EH (cell line): ENCODE measurements at places on chromosomes 12 and 14.

- DNase-seq = peak; percentile 38
Observed at GRCh38 chr12:26595806-26596205, 237.2 kb downstream of the ITPR2 start.

- DNase-seq = no peak
Observed at GRCh38 chr12:50936821-50937530, 15.4 kb upstream of the HIGD1C start.

- DNase-seq = no peak
Observed at GRCh38 chr12:109557805-109558204, 15.5 kb downstream of the MMAB start.

DNA sequence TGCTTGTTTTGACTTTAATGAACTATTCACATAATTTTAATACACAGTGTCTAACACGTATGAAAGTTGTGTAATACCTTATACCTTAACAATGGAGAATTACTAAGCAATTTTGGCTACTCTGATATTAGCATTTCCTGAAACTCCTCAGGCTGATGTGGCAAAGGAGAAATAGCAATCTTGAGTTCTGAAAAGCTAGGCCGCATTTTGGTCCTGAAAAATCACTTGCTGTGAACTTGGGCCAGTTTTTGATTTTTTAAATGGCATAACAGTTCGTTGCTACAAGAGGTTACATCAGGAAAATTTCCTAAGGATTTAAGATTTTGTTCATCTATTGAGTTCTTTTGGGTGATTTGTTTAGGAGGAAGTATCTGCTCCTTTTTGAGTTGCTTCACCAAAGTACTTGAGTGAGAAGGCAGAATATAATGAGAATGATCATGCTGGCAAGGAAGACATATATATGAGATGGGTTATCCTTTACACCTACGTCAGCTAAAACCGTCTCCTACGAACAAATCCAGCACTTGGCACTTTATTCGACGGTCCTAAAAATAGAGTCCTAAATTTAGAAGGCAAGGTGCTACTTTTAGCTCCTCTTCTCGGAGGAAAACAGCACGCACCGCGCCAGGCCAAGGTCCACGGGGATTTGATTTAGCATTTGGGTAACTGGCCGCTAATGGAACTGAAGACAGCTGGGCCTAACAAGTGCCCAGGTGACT, 32.2 kb downstream of the MIA2 start:
- DNase-seq = peak; percentile 16

DNA sequence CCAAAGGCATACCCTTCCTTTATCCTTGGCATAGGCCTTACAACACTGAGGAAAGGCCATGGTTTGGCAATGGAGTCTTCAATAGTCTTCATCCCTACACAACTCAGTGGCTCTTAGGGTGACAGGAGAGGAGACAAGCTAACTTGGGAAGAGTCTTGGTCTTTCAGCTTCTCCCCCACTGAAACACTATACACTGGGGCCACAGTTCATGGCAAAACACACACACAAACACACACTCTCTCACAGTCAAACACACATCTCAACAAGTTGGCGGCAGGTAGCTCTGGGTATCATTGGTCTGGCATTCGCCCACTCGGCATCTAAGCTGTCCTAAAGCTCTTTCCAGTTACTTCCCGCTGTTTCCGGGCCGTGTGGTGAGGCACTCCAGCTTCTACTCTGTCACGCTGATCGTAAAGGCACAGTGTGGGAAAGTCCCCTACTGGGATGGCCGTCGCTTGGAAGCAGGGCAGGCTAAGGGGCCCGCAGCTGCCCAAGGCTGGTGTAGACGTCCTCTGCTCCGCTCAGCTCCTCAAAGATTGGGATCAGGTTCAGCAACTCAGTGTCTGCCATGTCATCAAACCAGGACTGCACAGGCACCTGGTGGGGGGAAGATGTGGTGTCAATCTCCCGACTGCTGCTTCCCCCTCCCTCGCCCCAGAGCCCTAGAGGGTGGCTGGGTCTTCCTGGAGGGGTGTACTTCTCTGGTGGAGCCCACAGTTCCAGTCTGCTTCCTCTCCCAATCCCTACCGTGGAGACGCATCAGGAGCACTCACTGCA, 4.8 kb upstream of the AVIL start:
- no peak for DNase-seq

DNA sequence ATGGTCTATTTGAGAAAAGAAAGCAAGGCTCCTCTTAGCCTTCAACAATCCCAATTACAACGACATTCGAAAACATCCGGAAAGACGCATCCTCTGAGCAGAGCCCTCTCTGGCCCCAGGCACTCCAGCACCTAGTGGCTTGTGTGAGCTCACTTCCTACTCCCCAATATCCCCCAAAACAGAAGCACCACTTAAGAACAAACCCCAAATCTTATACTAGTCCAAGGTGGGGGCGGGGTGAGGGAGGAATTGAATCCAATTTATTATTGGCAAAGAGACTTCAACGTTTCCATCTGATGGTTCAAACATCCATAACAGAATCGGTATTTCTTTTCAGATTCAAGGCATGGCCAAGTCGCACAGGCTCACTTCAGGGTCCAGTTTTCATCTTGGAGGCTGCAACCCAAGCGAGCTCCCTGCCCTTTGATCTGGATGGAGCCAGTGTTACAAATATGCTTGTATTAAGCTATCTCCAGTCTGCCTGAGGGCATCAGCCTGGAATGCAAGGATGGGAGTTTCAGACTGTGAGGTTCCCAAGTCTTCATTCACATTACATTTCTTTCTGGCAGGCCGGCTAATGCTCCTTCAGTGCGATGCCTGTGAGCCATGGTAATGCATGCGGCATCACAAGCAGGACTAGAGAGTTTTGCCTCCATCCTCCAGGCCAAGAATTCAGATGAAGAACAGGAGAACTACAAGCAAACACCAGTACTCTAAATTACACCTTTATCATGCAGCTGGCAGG, 132.5 kb upstream of the FOXN3 start:
- DNase-seq = peak; percentile 79

- no peak for DNase-seq
Observed at GRCh38 chr14:38838979-38839323, 264.1 kb downstream of the SEC23A start.

DNA sequence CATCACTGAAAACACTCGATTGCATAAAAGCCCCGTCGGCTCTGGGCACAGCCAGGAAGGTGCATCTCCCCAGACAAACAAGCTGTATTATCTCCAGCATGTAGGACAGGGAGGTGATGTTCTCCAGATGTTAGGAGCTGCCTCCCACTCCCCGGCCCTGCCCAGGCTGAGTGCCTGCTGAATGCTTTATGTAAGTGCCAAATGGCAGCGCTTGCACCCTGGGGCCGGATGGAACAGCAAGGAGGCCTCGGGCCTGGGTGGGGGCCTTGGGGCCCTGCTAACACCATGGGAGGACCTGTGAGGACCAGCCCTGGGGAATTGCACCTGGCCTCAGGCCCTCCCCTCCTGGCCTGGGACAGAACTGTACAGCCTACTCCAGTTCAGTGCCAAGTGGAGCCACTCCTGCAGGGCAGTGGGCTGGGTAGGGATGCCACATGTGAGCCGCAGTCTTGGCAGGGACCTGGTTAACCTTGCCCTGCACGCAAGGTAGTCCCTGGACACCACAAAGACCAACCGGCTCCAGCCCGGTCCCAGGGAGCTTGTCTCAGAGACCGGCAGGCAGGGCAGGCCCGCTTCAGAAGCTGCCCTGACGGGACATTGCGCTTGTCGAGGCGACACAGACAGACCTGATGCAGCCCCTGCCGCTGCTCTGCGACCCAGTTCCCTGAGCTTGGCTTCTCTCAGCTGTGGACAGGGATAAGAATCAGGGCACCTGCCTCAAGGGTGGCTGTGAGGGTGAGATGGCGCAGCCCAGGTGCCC, 35.3 kb upstream of the PPP1R13B start:
- no peak for DNase-seq

DNA sequence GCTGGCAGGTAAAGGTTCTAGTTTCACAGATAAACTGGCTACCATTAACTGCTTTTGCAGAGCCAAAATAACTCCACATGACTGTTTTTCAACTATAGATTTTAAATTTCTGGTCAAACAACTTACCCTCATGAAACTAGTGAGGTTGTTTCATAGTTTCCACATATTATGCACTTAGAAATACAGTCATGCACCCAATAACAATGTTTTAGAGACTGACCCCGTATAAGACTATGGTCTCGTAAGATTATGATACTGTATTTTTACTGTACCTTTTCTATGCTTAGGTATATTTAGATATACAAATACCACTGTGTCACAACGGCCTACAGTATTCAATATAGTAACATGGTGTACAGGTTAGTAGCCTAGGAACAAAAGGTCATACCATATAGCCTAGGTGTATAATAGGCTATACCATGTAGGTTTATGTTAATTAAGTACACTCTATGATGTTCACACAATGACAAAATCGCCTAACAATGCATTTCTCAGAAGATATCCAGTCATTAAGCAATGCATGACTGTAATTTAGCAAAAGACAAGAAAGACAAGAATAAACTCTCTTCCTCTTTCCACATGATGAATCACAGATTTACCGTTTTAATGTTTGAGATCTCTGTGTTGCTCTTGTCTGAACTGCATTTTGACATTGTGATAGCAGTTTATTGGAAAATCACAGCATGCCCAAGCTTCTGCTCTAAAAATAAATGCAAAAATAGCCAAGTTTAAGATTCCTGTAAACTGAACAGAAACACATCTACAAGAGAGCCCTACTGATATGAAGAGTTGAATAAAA, 17.1 kb downstream of the DICER1 start:
- peak; percentile 56 for DNase-seq

GRCh38 chr12:41656454-41656853, 468.3 kb downstream of the PDZRN4 start:
- DNase-seq = no peak

- peak; percentile 67 for DNase-seq
Observed at GRCh38 chr12:21502164-21502496, 541 bp downstream of the GOLT1B start.

DNA sequence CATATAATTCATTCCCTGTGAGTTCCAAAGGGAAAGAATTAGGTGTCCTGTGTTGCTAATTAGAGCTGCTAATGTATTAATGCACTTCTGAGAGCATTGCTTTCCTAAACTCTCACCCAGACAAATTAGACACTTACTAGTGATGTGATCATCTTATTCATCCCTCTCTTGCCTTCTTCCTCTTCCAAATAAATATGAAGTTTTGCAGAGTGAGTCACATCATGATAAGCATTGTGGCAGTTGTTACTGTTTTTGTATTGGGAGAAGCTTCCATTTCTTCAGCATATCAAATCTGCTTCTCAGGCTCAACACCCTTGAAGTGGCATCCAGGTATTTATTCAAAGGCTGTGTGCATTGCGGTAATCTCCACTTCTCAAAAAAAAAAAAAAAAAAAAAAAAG, 37.3 kb upstream of the E2F7 start:
- peak; percentile 85 for DNase-seq

GRCh38 chr14:104393199-104393897, 186.2 kb upstream of the C14orf180 start:
- no peak for DNase-seq

- DNase-seq = no peak
Observed at GRCh38 chr14:86973177-86973576, 1019.8 kb downstream of the GALC start.

DNA sequence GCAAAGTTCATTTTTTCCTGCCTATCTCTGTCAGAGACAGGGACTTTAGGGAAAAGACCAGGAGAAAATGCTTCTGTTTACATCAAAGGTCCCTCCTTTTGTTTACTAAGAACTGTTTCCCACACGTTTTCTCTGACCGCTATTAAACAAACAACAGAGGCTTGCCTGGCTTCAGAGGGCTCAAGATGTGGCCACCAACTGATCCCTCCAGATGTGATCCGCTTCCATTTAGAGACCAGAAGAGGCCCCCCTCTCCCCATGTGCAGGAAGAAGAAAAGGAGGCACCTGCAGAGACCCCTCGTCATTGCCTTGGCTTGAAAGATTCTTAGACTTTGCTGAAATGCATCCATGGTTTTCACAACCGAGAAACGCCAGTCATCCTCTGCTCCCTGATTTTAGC, 217.9 kb upstream of the PWP1 start:
- no peak for DNase-seq

DNA sequence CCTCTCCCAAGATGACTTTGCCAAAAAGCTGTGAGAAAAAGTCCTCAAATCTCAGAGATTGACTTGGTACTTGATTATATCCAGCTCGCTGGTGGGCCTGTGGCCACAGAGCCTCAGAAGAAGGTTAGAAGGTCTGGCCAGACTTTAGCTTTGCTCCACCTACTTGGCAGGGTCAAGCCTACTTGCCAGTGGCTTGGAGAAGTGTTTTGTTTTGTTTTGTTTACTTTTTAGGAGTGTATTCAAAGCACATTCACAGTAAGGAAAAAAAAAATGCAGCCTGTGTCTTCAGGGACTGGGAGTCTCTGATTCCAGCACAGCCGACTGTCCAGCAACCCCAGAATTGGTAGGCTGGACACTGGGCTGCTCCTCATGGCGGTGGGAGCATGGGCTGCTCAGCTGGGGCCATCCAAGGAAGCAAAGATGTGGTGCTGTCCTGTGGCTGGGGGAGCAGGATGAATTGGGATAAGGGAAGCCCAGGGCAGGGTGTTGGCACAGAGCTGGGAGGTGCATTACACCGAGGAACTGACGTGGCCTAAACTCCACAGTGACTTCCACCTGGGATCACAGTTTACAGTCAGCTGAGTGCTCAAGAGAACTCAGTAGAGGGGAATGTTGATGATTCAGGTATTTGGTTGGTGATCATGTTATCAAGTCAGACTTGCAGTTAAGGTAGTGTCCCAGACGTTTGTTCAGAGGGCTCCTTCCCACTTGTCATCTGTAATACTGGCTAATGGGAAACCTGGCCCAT, 73.5 kb downstream of the PPP2R5C start:
- DNase-seq = peak; percentile 45

DNA sequence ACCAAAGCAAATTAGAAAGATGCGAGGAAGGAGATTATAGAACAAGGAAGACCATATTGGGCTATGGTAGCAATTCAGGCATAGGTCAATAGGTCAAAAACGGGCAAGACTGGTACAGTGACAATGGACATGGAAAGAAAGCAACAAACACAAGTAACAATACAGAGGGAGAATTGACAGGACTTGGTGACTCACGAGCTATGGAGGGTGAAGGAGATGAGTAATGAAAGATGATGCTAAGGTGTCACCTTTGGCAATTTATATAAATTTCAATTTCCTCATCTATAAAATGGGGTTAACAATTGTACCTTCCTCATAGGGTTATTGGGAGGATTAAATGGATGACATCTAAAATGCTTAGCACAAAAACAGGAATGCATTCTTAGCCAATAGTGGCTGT, 15.1 kb upstream of the DUSP16 start:
- no peak for DNase-seq

DNA sequence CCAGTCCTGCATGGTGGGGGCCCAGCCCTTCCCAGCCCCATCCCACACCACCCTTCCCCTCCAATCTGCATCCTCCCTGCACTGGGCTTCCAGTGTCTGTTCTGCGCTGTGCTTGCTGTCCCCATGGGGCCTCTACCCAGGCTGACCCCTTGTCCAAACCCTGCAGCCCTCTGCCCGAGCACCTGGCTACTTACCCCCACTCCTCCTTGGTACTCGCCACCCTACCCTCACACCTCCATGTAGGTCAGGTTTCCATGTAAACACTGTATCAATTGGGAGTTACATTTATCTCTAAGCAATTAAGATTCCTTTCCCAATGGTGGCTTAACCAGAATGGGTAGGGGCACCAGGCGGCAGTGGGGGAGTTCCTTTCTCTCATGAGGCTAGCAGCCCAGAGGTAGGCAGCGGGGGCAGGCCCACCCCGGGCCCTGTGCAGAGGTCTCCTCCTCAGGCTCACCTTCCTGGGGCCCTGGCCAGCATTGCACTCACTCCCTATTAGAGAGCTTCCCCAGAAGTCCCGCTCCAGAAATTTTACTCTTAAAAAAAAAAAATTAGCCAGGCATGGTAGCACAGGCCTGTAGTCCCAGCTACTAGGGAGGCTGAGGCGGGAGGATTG, 76.6 kb upstream of the CCND2 start:
- no peak for DNase-seq

- DNase-seq = no peak
Observed at GRCh38 chr12:52812749-52813148, 1.2 kb downstream of the KRT4 start.

GRCh38 chr12:67649570-67650387, 1.2 kb downstream of the DYRK2 start:
- peak; percentile 55 for DNase-seq
